ENCODE measurements at places on chromosomes 3 and 15.

GRCh38 chr3:87082796-87083440, 92.0 kb upstream of the VGLL3 start:
- DNase-seq = peak; percentile 82

DNA sequence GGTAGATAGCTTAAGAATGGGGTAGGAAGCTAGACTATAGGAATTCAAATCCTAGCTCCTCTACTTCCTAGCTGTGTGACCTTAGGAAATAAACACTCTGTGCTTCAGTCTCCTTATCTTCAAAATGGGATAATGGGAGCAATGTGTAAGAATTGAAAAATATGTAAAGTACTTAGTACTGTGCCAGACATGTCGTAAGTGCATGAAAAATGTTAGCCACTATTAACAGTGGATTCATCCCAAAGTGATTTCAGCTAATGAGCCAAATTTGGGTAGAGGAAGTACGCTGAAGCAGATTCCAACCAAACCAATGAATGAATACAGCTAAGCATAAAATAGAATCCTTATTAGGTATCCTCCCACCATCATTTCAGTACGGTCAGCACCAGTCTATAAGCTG, 192.1 kb downstream of the RORA start:
- no peak for DNase-seq

DNA sequence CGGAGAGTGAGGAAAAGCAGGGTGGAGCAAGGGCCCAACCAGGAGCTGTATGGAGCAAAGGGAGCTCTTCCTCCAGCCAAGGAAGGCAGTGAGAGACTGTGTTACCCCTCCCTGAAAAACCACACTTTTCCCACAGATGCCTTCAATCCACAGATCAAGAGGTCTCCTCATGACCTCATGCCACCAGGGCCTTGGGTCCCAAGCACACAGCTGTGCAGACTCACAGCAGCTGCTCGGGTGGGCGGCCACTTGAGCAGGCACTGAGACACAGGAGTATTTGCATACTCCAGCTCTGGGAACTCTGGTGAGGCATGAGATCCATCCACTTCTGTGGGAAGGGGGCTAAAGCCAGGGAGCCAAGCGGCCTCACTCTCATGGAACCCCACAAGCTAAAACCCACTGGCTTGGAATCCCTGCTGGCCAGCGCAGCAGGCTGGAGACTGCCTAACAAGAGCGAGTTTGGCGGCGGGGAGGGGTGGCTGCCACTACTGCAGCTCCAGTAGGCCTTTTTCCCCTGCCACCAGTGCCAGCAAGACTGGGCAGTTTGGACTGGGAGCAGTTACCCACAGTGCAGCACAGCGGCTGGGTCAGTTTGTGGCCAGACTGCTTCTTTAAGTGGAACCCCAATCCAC, 880.6 kb upstream of the ARPP21 start:
- no peak for DNase-seq

DNA sequence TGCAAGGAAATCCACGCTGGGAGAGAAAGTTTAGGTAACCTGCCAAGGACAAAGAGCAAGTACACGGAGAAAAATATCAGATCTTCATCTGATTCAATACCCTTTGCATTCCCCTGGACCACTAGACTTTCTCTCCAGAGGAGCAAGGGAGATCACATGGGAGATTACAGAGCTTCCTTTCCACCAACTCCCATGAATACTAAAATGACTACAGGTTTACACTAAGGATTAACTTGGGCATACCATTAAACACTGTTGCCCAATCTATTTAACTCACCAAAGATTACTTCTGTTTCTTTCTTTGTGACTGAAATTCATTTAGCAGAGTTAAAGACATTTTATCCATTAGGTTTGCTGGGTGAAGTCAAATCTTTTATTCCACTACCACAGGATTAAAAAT, 71.2 kb downstream of the RYK start:
- no peak for DNase-seq

- peak; percentile 55 for DNase-seq
These were observed 3.8 kb downstream of the STT3B start for GRCh38 chr3:31536497-31536896.

DNA sequence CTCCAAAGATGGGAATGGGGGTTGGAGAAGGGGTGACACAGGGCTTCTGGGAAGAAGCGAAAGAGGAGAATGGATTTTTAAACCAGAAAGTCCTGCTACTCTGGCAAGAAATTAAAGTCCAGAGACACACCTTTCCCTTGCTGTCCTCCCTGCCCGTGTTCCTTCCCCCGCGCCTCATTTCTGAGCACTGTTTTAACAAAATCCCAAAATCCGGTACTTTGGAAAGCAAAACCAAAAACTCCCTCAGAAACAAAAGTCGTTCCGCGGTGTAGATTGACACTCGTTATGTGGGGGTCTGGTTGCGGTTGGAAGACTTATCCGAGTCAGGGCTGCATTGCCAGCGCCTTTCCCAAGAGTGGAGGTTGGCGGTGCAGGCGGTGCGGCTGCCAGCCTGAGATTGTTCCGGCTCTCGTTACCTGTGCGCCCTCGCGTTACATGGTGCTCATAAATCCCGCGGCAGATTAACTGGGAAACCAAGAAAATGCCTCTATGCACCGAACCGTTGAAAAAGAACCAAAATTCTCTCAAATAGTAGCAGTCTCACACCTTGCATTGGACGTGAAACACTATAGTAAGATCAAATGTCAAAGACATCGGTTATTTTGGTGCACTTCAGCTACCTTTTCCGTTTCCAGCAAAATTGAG, 217.7 kb downstream of the MEIS2 start:
- DNase-seq = no peak

Measured in hematopoietic multipotent progenitor cell treated with erythropoietin and hydrocortisone succinate and interleukin-3 and kit ligand, for 6 days (in vitro differentiated cells).